ENCODE measurements at places on chromosomes 12 and 14.
A peak's percentile ranks its signal among the peaks of the same experiment; 100 is the strongest.

- no peak for DNase-seq
Measured at GRCh38 chr12:22467190-22467589, 77.2 kb downstream of the C2CD5 start.

- DNase-seq, result no peak
Measured at GRCh38 chr12:104668274-104668718, 211.5 kb downstream of the CHST11 start.

DNA sequence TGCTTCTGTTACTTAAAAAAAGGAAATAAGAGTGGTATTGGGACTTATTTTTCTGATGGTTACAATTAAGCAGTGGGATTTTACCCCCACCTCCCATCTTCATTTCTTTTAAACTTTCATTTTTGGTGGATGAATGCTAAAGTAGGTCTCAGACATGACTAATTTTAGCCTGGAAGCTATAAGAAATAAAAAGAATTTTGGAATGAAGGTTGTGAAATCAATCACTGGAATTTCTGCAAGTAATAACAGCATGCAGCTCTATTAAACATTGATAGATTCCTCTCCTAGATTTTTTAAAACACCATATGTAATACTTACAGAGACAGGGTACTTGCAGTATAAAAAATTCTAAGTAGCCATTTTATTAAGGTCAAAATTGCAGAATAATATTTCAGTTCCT, 164.2 kb upstream of the CLEC14A start:
- DNase-seq, result no peak

- no peak for DNase-seq
Measured at GRCh38 chr12:26471560-26471959, 276.2 kb downstream of the SSPN start.

DNA sequence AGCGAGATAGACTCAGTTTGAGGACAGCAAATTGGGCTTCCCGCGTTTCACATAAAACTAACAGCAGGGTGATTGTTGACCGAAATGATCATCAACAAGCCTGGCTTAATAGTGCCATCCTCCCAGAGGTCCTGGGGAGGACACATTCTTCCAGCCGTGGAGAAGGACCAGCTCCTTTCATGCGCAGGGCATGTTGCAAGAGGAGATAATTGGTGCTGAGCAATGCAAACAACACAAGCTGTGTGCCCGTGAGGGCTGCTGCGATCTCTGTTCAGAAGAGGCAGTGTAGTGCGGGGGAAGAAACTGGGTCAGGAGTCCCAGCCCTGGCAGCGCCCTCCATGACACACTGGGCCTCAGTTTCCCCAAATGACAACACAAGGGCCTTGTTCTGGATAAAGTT, 54.3 kb downstream of the CCDC85C start:
- DNase-seq, result no peak

DNA sequence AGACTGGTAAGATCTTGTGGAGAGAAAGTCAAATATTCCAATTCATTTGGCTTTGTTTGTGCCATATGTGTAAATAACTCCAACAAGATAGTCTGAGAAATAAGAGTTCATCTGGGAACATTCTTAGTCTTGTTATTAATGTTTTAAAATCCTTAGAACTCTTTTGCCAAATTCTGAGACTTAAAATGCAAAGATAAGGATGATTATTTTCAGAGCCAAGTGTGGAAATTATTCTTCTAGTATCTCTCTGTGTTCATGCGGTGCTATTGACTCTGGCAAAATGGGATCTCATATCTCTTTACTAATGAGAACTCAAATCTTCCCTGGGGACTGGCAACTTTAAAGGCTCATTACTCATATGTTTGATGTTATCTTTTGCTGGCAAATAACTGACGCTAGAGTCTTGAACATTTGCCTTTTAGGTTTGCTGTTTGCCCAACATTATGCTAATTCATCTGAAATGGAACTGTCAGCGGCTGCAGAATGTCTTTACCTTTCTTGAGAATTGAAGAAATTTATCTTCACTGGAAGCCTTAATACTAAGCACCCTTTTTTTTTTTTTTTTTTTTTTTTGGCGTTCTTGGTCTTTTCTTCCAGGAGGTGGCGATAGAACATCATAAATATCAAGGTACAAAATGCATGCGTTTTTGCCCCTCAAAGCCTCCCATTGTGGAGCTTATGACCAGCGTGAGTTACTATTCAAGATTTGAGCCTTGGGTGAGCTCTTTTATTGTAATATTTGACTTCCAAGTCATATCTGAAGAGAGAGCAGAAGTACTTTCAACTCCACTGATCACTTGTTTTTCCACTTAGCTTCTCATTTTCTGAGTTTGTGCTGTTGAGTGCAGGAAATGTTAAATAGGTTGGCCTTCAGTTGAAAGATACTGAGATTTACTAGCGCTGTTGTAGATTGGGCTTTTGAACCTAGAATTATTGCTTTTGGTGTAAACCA, 86.5 kb downstream of the CAND1 start:
- peak; percentile 1 for DNase-seq

DNA sequence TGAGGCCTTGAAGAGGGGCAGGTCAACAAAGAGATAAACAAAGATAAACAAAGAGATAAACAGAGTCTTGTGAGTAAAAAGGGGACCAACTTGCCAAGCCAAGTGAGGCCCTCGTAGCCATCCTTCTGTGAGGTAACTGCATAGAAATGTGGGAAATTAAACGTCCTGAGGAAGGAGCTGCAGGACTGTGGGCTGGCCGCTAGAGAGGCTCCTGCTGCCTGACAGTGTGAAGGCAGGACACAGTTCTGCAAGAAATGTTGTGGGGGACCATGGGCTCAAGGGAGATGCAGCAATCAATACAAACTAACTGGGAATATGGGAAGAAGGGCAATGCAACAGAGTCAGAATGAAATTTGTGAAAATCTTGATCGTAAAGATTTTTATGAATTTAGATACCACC, 91.9 kb downstream of the SLC8A3 start:
- no peak for DNase-seq

DNA sequence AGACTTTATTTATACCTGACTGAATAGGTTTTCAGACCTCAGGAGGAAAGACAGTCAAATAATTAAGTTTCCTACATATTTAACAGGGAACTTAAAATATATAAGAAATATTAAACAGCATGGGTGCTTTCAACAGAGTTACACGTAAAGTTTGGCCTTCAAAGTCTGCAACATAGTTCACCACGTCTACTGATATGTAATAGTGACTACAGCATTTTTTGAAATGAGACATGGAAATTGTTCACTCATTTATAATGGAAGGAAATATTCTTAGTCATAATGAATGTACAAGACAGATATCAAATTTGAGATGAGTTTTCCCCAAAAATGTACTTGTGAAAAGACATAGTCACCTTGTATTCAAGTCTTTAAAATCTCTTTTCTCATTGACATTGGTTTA, 56.7 kb upstream of the KCNMB4 start:
- no peak for DNase-seq

DNA sequence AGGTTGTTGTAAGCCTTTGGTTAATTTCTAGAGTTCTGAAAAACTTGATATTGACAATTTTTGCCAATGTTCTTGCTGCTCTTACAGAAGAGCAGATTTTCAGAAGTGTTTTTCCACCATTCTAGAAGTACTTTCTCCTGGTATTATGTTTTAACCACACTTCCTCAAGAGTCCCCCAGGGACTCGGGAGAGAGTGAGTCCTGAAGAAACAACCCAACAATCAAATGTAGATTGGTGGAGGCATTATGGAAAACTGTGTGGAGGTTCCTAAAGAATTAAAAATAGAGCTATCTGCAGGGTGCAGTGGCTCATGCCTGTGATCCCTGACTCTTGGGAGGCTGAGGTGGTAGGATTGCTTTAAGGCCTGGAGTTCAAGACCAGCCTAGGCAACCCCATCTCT, 26.7 kb downstream of the OR10P1 start:
- DNase-seq, result no peak

- no peak for DNase-seq
Measured at GRCh38 chr14:96581026-96581425, 78.8 kb downstream of the PAPOLA start.

DNA sequence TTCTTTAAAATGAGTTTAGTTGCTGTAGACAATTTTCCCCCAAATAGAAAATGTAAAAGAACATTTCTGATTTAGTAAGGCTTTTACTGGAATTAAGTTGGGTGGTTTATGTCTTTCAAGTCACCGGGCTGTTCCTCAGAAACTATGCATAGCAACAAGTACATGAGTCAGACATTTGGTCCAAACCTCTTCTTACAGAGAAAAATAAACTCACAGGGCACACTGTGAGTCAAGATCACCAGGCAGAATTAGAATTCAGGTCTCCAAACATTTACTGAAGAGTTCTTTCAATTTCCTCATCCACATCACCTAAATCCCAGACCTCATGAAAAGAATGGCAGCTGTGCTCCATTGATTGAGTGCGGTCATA, 476.1 kb upstream of the SOX5 start:
- DNase-seq, result no peak

DNA sequence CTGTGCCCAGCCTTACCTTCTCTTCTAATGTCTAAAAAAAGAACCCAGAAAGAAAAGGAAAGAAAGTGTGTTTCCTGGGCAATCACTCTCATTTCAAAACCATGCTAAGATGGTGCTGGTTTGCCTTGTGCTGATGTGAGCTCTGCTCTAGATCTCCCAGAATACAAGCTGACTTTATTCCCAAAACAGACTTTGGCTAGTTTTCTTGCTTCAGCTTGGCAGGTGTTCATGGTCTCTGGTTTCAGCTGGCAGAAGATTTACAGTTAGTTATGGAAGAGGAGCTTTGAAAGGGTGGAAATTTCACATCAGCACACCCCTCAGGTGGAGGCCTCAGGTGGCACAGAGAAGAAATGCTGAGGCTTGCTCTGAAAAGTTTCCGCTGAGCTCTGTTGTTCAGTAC, 34.4 kb downstream of the PPP1R36 start:
- no peak for DNase-seq

DNA sequence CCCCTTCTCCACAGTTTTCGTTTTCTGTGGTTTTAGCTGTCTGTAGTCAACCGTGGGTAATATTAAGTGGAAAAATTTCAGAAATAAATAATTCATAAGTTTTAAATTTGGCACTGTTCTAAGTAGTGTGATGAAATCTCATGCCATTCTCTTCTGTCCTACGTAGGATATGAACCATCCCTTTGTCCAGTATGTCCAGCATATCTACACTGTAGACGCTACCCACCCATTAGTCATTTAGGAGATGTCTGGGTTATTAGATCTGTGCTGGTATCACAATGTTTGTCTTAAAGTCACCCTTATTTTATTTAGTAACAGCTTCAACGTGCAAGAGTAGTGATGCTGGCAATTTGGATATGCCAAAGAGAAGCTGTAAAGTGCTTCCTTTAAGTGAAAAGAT, 44.7 kb downstream of the ATF7IP start:
- DNase-seq, result no peak

DNA sequence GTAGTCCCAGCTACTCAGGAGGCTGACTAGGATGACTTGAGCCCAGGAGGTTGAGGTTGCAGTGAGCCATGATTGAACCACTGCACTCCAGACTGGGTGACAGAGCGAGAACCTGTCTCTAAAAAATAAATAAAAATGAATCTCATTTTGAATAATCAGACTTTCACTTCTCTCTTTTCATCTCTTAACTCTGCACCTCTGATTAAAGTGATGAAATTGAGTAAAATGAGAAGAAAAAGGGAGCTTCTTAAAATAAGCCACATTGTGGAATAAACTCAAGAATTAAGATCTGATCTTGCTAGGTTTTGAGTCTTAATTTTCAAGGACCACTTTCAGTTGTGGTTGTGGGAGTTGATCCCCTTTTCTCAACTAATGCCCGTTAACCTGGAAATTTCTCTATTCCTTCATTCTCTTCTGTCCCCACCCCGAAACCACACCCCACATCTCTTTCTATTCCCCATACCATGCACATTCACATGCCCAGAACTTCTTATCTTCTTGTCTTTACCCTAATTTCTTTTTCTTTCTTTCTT, 70.9 kb upstream of the ETV6 start:
- no peak for DNase-seq

GRCh38 chr14:98926146-98926545, 345.9 kb downstream of the BCL11B start:
- peak; percentile 51 for DNase-seq

- DNase-seq, result no peak
Measured at GRCh38 chr14:90976101-90976500, 84.3 kb downstream of the RPS6KA5 start.

GRCh38 chr14:52833891-52834290, 42.5 kb upstream of the GNPNAT1 start:
- no peak for DNase-seq

GRCh38 chr14:56219666-56220413, 101.6 kb downstream of the PELI2 start:
- DNase-seq, result no peak

DNA sequence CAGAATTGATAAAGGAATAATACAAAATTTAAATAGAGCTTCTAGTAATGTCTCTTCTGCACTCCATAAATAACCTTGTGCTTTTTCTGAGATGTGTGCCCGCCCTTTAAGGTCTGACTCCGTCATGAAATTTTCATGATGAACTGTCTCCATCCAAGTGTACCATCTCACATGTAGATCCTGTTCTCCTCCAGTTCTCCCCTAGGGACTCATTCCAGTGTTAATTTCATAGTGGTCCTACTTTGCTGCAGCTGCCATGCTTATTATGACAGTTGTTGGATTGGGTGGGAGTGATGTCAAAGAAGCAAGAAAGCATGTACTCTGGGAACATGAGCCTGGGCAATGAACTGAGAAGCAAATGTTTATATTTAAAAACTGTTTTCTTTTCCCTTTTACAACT, 442.5 kb upstream of the PDE3A start:
- no peak for DNase-seq

DNA sequence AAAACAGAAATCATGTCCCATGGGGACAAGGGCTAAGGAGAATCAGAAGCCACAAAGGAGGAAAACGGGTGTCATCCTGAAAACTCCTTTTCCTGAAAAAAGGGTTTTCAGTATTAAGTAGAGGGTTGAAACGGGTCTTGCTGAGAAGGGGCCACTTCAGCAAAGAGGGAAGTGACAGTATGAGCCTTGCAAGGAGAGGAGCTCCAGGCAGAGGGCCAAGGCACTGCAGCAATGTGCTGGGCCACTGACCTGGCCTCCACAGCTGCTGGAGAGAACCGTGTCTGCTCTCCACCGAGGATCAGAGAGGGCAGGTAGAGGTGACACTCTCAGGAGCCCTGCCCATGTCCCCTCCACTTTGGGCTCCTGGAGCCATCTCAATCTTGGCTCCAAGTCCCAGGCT, 103.3 kb downstream of the NCOR2 start:
- no peak for DNase-seq

- DNase-seq, result no peak
Measured at GRCh38 chr12:84270470-84271140, 642.0 kb downstream of the SLC6A15 start.

DNA sequence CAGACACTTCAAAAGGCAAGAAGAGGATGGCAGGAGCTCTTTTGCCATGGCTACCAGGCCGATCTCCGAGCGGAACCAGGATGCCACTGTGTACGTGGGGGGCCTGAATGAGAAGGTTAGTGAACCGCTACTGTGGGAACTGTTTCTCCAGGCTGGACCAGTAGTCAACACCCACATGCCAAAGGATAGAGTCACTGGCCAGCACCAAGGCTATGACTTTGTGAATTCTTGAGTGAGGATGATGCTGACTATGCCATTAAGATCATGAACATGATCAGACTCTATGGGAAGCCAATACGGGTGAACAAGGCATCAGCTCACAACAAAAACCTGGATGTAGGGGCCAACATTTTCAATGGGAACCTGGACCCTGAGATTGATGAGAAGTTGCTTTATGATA, 9.8 kb downstream of the GARIN2 start:
- no peak for DNase-seq

All from activated CD4-positive, alpha-beta T cell treated with anti-CD3 and anti-CD28 coated beads, Interleukin-2, amount 50 U/mL, for 1 hour (primary cell).